Neural progenitor cell (in vitro differentiated cells): ENCODE measurements at places on chromosomes 3 and 15. TPM values are rescaled to one million over a fixed set of nuclear protein-coding genes. Genes with fewer than 3 reads are reported as not detected.

Gene MLF1
- total RNA-seq, result 25.4 and 37.0 TPM in 2 replicates

Gene ACSBG1
- total RNA-seq, result 0.11 and 0.22 TPM in 2 replicates

DNA sequence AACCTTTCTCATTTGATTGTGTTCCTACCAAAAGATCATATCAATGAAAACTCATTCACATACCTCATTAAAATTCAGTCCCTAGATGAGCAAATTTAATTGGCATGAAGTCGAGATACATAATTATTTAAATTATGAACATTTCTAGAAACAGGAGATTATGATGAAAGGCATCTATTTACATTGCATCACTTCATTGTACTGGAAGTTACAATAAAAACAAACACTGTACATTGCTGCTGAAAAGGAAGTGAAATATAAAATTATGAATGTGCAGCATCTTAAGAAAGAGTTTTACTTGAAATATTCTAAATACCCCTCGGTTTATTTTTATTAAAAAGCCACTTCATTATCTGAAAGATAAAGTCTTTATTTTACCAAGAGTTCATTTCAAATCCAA is 163.4 kb upstream of the ZNF385D start:
- DNase-seq, result no peak

- no peak for DNase-seq
These were observed 50.8 kb downstream of the RFX7 start for GRCh38 chr15:56192659-56193442.

- DNase-seq, result no peak
These were observed 192.9 kb downstream of the BCHE start for GRCh38 chr3:165644331-165644730.

DNA sequence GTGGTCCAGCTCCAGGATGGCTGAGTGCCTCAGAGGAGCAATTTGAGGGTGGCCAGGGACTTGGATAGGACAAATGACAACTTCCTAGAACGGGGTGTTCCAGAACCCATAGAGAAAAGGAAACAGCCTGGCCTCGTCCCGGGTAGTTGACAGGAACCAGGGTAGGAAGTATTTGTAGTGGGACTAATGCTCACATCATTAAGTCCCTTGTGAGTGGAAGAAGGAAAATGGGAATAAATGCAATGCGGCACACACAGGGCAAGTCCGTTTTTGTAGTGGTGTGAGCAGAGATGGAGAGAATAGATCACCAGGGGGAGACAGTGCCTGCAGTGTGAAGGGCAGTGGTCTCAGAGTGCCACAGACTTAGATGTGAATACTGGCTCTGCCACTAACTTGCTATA is 19.6 kb downstream of the TIMP4 start:
- peak; percentile 71 for DNase-seq

Gene CILP
- 0.22 TPM in 1 of 2 replicates, not detected in the other for total RNA-seq

DNA sequence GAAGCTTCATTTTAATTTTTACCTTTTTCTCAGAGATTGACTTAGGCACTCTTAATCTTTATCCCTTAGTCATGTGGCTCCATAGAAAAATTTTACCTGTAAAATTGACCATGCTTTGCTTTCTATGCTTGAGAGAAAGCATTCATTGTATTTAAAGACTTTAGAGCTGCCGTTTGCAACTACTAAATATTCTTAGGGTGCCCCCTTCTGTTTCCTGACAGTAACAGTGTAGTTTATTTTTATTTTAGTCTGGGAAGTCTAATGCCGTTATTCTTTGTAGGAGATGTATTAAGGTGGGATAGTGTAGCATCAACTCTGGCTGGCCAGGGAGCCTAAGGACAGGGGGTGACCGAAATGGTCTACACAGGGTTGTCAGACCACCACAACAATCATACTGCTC is 84.5 kb upstream of the SYNPR start:
- DNase-seq, result peak; percentile 64
